ENCODE measurements at places on chromosomes 11 and 22.

GRCh38 chr22:49087716-49088601, 739.7 kb downstream of the BRD1 start:
- no peak for DNase-seq

GRCh38 chr11:75398906-75399305, 412 bp upstream of the RPS3 start:
- no peak for DNase-seq

DNA sequence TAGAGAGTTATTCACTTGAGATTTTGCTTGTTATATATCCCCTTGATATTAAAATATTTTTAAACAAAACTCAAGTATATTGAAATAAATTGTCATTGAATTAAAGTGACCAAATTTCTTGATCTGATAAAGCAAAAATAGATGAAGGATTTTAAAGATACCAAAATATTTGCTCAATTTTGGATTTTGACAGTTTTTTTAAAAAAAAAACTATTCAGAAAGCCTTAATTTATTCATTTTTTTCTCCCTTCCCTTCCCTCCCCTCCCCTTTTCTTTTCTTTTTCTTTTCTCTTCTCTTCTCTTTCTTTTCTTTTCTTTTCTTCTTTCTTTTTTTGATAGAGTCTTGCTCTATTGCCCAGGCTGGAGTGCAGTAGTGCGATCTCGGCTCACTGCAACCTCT, 163.7 kb downstream of the DYNC2H1 start:
- DNase-seq = no peak

DNA sequence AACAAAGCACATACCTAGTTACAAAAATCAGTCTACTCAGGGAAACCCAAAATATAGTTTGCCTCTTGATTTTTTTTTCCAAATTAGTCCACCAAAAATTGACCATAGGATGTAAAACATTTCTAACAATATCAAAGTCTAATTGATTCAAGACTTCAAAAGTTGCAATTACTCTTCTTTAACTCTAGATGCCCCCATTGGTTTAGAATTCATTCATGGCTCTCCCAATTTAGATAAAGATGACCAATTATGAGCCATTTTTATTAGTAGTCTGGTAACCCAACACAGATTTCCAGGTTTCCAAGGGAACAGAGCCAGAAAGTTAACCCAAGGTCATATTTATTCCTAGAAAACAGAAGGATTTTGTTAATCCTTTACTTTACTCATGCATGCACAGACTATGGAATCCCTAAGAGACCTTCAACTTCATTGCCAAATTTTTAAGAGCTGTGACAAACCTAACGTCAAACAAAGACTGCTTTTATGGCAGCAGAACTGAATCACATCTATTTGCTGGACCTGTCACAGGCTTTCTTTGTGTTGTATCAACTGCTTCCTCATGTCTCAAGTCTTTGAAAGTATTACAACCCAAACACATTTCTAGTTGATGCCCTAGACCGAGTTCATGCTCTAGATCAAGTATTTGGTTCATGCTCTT, 55.3 kb downstream of the C22orf42 start:
- peak; percentile 19 for DNase-seq

GRCh38 chr11:123392431-123392830, 37.6 kb upstream of the GRAMD1B start:
- DNase-seq = no peak

- no peak for DNase-seq
These were observed 29.2 kb downstream of the RSPH14 start for GRCh38 chr22:23112472-23113012.

- peak; percentile 2 for DNase-seq
These were observed 165.3 kb downstream of the TTC28 start for GRCh38 chr22:28514321-28514821.

DNA sequence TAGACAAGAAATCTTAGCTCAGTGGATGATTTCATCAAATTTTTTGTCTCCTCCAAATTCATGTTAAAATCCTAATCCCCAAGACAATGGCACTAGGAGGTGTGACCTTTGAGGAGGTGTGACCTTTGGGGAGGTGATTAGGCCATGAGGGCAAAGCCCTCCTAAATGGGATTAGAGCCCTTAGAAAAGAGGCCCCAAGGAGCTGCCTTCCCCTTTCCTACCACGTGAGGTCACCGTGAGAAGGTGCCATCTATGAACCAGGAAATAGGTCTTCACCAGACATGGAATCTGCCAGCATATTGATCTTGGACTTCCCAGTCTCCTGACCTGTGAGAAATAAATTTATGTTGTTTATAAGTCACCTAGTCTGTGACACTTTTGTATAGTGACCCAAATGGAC, 138.7 kb downstream of the TRIM29 start:
- DNase-seq = no peak

GRCh38 chr22:40441761-40442390, 71.5 kb downstream of the SGSM3 start:
- DNase-seq = no peak

DNA sequence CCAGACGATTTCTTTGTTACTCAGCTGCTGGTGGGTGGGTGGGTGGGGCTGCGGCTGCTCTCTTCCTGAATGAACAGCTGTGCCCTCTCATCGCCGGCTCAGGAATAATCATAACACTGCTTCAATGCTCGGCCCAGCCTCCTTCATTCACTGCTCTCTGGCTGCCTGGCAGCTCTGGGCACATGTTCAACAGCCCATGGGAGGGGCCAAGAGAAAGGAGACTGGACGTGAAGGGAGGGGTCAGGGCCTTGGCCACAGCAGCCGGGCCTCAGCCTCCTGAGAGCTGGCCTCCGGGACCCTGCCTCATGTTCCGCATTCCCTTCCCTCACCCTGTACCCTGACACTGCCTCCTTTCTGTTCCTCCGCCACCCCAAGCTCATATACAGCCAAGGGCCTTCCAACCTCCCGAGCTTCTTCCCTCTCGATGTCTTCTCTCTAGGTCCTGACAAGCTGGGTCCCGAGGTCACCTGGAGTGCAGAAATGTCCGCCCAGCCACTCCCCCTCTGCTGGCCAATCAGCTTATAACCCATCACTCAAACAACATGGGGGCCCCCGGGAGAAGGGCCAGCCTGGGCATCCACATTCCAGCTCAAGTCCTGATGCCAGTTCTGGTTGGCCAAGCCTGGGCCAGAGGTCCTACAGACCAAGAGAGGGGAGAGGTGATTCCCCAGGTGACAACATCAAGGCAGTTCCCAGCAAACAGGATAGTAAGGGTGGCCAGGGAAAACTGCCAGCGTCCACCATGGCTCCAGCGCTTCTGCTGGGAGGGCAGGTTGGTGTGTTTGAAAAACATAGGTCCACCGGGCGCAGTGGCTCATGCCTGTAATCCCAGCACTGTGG, 3.2 kb upstream of the CSDC2 start:
- DNase-seq = peak; percentile 96

DNA sequence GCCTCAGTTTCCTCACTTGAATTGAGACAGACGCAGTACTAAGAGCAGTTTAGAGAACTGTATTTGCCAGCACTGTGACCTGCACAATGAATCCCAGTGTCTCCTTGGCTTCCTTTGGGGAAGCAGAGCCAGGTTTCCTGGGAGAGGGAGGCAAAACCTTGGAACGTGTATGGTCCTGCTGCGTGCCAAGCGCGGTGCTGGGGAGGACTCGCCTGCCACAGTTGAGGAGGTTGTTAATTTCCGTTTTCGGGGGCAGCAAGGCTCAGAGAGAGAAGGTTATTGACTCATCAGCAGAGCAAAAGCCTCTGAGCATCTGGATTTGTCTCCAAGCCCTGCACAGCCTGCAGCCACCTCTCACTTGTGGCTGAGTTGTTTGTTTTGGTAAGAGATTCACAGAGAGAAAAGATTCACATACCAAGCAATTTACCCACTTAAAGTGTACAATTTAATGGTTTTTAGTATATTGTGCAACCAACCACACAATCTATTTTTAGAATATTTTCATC, 10.8 kb downstream of the SYT12 start:
- DNase-seq = peak; percentile 91

GRCh38 chr22:35116269-35116668, 50.3 kb downstream of the ISX start:
- no peak for DNase-seq

- no peak for DNase-seq
These were observed 35.0 kb downstream of the POLD3 start for GRCh38 chr11:74627381-74627780.

DNA sequence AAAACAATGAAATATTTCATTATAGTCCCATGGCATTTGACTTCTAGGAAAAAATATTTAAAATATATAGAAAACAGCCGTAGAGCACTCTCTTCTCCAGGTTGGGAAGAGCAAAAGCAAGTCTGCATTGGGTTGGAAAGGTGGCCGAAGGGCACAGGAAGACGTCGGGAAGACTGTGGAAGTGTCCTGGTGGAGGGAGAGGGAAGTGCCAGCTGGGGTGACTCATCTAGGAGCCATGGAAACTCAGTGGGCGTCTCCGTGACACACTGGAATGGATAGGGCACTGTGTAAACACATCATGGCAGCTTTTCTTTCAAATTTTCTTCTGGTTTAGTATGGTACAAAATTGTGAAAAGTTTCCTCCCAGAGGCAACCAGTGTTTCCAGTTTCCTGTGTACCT, 12.7 kb downstream of the GTPBP1 start:
- peak; percentile 76 for DNase-seq

DNA sequence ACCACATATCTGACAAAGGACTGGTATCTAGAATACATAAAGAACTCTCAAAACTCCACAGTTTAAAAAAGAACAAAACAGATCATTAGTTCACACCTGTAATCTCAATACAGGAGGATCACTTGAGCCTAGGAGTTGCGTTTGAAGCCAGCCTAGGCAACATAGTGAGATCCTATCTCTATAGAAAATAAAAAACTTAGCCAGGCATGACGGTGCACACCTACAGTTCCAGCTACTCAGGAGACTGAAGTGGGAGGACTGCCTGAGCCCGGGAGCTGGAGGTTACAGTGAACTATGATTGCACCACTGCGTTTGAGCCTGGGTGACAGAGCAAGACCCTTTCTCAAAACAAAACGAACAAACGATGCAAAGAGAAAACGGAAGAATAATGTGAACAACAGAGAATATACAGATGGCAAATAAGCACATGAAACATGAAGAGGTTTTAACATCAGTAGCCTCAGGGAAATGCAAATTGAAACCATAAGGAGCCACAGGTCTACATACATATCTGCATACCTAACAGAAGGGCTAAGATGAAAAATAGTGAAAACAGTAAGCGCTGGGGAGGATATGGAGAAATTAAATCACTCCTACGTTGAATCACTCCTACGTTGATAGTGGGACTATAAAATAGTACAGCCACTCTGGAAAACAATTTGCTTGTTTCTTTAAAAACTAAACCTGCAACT, 70.7 kb downstream of the DGCR2 start:
- DNase-seq = no peak

- DNase-seq = no peak
These were observed 134.9 kb downstream of the RCN1 start for GRCh38 chr11:32225571-32226285.

DNA sequence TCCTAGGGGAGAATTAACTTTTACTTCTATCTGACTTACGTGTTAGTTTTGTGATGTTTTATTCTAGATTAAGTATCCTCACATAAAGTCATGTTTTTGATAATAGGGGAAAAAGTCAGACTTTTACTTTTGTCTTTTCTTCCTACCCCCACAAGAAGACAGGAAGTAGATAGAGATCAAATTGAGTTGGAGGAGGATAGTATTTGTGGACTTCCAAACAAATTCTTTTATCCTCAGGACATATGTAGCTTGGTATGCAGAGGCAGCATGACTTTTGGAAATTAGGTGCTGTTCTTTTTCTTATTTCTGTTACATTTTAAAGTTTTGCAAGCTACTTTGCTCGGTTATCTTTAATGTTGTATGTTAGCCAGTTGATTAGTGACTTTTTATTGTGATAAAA, 61.4 kb downstream of the MTMR3 start:
- no peak for DNase-seq

GRCh38 chr11:95322539-95322938, 91.5 kb upstream of the SESN3 start:
- DNase-seq = peak; percentile 38

DNA sequence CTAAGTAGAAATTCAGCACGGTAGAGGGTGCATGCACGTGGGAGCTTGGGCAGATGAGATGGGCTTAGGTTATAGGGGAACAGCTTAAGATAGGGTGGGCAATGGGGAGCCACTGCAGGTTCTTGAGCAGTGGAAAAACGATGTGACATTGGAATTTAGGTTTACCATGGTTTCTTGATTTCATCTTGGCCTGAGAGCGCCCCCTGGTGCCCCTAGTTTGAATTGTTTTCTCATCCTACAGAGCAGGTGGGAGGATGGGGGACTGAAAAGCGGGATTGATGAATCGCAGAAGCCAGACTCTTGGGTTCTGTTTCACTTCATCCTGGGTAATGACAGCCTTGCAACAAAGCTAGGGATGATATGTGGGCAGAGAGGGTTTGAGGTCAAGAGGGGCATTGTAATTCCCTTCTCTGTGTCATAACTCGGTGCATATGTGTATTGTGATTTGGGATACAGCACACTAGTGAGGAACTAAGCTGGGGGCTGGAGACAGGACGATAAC, 6.7 kb upstream of the MCAM start:
- DNase-seq = peak; percentile 77

- peak; percentile 82 for DNase-seq
These were observed 37.9 kb downstream of the CELF1 start for GRCh38 chr11:47514825-47515647.

- peak; percentile 51 for DNase-seq
These were observed 380.1 kb upstream of the SYN3 start for GRCh38 chr22:33438273-33438672.

GRCh38 chr11:32316232-32316631, 119.1 kb downstream of the WT1 start:
- DNase-seq = no peak

- DNase-seq = peak; percentile 85
These were observed 20.3 kb upstream of the MRPL17 start for GRCh38 chr11:6703247-6704063.

DNA sequence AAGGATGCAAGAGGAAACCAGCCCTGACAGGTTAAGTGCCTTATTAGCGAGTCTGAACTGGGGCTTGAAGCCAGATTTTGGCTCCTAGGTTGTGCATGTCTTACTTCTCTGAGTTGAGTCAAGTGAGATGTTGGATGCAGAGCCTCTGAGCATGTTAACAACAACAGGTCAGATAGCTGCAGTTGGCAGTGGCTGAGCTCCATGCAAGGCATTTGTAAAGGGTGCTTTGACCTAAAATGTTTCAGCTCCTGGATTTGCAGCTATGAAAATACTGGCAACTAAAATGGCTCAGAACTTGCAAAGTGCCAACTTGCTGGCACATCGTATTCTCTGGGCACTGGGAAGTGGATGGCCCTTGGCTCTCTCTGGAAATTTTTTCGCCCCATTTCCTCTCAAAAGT, 16.4 kb upstream of the CSRP3 start:
- no peak for DNase-seq

GRCh38 chr11:41935241-41935640, 475.8 kb upstream of the LRRC4C start:
- no peak for DNase-seq

GRCh38 chr11:128207861-128208321, 379.5 kb downstream of the ETS1 start:
- DNase-seq = peak; percentile 98

GRCh38 chr11:12897390-12897789, 111.7 kb upstream of the RASSF10 start:
- DNase-seq = no peak

DNA sequence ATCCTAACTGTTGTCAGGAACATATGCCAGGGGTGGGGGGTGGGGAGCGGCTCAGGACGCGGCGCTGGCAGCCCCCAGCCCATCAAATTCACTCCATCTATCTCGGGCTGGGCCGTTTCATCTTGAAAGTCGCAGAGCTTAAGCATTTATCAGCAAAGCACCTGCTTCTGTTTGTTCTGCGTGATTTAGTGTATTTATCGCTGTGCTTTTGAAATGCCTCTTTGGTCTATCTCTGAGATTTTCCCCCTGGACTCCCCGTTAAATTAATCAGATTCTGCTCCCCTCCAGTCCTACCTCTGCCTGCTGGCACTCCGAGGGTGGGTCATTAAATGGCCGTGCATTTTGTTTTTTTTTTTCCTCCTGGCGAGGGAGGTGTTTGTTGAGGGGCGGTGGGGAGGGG, 446.2 kb downstream of the TBC1D22A start:
- DNase-seq = no peak

Measured in cardiac fibroblast (primary cell).